NCI-H1092 (cell line): ENCODE measurements at places on chromosomes 11 and 22.

- DNase-seq: no peak
Measured at GRCh38 chr22:50319503-50319951, 7.3 kb downstream of the DENND6B start.

- no peak for DNase-seq
Measured at GRCh38 chr11:59839615-59840014, 5.7 kb downstream of the CBLIF start.

- DNase-seq: peak; percentile 47
Measured at GRCh38 chr11:34174412-34175041, 69.1 kb downstream of the NAT10 start.

GRCh38 chr11:47002390-47002789 lies 65.8 kb downstream of the CSTPP1 start:
- no peak for DNase-seq

DNA sequence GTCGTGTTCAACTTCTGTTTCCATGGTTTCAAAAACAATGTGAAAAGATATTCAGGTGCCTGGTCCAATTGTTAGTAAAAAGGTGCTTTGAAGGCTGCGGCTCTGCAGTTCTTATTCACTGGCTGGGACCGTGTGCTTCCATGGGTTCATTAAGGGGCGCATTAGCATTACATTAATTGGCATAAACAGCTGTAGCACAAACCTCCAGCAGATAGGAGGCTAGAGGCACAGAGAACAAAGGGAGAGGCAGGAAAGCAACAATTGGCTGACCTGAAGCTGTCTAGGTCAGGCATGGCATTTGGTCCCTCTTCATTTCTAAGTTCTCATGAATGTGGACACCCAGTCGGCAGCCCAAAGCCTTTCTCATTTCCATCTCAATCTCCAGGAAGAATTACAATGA lies 16.6 kb downstream of the PAK1 start:
- DNase-seq: no peak

GRCh38 chr11:47914743-47915142 lies 65.6 kb upstream of the PTPRJ start:
- no peak for DNase-seq

DNA sequence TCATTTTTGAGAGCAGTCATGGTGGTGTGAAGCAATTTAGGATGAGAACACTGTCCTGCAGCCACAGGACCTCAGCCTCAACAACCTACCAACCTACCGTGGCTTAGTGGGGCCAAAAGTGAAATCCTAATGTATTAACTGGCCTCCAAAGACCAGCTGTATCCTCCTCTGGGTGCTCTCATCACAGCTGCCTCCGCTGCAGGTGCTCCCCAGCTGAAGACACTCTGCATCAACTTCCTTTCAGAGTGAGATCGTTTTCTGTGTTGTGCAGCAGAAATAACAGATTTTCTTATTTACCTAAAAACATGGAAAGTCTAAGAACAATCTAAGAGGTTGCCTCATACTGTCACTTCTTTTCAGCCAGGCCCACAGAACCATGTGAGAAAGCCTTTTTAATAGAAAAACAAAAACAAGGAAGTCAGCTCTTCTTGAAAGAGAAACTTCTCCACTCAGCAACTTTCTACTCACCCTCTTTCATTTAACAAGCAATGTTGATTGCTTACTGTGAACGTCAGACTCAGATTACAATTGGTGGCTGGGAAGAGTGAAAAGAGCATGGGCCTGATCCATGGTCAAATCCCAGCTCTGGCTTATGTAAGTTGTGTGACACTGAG lies 136.1 kb downstream of the TENM4 start:
- no peak for DNase-seq

DNA sequence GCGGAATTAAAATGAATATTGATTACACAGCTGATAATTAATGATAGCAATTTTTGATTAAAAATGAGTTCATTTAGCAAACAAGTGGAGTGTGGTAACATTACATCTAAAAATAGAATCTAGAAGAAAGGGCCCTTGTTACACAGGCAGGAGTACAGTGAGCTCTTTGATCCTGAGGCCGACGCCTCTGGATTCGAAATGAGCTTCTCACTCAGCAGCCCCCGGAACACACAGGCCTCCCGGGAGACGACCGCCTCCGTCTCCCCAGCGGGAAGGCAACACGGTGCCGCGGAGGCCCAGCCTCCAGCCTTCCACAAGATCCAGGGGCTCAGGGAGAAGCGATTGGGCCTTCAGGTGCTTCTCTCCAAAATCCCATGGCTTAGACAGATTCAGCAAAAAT lies 379.1 kb downstream of the BRD1 start:
- DNase-seq: no peak

- no peak for DNase-seq
Measured at GRCh38 chr22:21921729-21922128, 30.9 kb downstream of the PPM1F start.

DNA sequence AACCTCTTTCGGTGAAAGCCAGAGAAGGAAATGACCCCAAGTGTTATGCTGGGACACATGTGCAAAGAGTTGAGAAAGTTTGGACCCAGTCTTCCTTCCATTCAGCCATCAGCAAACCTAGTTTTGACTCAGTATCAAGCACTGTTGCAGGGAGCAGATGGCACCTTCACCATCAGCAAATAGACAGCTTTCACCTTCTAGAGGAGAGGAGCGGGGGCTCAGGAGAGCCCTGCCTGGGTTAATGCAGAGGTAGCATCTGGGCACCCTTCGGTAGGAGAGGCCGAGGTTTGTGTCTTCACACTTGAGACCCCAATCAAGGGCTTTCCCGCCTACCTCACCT lies 16.2 kb upstream of the MFRP start:
- DNase-seq: no peak

DNA sequence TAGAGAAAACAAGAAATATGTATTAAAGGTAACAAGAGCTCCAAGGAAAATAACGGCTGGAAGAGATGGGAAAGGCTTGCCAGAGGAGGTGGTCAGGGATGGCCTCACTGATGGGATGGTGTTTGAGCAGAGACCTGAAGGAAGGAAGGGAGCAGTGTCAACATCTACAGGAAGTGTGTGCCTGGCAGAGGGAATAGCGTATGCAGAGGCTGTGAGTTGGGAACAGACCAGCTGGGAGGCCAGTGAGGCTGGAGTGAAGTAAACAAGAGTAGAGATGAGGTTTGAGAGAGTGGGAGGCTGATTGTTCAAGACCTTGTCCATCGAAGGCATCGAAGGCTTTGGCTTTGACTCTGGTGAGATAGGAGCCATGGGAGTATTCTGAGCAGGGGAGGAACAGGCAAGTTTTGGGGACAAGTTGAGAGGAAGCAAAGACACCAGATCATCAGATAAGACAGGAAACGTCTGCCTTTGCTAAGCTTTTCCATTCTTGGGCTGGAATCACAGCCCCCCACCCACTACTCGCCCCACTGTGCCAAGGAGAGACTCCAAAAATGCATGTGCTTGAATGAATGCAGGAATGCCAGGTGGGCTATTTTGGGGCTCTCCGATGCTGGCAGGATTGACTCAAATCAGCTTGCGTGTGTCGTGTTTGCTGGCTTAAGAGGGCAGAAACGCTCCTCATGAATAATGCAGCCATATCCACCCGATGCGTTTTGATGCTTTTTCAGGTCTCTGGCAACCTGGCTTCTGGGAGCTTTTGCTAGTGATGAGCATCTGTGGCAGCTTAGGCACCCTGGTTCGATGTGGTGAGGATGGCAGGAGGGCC lies 7.2 kb downstream of the SGSM1 start:
- no peak for DNase-seq

GRCh38 chr11:120169981-120170698 lies 32.2 kb upstream of the TRIM29 start:
- no peak for DNase-seq

GRCh38 chr22:35322126-35322525 lies 22.4 kb downstream of the TOM1 start:
- no peak for DNase-seq

- DNase-seq: no peak
Measured at GRCh38 chr11:19382131-19382611, 141.4 kb upstream of the E2F8 start.

DNA sequence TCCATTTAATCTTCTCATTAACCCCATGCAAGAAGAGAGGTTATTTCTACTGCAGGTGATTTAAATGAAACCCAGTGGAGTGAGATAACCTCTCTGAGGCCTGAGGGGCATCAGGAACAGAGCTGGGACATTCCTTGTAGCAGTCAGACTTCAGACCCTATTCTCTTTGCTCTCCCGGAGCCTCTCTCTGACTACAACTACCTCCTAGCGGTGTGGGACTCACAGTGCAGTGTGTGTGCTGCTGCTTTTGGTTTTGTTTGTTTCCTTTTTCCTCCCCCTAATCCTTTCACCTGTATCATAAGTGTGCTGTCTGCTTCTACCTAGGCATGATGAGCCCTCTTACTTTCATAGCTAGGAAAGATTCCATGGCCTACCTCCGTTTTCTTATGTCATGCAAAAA lies 769.6 kb downstream of the NTM start:
- no peak for DNase-seq
